Activated effector memory CD4-positive, alpha-beta T cell treated with anti-CD3 and anti-CD28 coated beads, Interleukin-2, amount 50 U/mL, for 16 hours (primary cell): ENCODE measurements at places on chromosomes 5 and 9.
A peak's percentile ranks its signal among the peaks of the same experiment; 100 is the strongest.

- peak; percentile 79 for DNase-seq
These were observed 617 bp downstream of the PPP6C start for GRCh38 chr9:125189011-125189360.

DNA sequence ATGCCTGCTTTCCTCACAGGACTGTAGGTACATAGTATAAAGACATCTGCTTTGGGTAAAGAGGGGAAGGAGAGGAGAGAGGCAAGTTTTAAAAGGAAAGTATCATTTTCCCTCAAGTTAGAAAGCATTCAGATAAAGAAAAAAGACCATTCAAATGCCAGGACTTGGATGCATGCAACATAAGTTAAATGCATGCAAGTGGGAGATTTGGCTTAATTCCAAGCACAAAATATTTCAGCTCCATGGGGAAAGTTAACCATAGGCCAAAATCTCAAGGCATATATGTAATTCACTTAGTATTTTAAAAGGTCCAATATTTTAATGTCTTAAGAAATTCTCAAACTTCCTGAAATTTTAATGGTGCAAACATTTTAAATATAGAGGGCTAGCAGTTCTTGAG is 36.4 kb downstream of the POU5F2 start:
- DNase-seq: no peak

DNA sequence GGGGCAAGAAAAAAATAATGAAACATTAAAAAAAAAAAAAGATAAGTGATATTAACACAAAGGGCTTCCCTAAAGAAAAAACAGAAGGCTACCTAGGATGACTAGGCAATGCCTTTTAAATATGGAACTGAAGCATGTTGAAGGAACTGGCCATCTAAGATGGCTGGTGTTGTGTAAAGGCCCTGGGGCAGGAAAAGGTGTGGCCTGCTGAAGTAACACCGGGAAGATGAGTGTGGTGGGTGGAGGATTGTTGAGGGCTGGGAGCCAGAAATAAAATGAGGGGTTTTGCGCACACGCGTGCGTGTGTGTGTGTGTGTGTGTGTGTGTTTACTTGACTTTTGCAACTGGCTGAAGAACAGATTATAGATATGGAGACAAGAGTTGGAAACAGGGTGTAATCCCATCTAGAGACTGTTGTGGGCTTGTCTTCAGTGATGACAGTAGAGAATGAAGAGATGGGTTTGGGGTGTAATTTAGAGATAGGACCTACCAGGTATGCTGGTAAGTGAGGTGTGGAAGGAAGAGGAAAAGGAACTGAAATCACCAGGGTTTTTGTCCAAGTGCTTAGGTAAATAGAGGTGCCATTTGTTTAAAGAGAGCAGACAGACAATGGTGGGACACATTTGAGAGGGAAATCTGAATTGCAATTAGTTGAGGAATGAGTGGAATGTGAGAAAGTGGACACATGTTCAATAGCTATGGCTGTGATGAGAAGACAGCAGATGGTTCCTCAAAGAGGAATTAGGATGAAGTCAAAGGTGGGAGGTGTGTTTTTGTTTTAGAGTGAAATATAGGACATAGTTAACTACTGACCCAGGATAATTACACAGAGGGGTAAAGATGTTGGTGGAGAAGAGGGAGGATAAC is 33.9 kb downstream of the RAD23B start:
- DNase-seq: no peak

DNA sequence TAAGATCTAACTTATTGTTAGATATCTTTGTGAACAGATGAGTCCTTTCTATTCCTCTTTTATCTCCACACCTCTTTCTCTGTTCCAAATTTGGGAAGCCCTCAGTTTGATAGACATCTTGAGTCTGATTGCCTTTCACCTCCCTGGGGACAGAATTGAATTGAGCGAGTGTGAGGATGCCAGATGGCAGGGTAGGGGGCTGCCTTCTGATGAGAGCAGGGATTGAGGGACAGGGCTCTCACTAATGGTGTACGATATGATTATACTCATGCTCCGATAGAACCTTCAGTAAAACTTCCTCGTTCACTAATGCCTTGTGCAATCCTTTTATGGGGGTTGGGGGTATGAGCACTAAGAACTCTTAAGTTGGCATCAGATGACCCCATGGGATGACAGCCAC is 172.1 kb upstream of the DAP start:
- DNase-seq: no peak
